PC-3 (cell line): ENCODE measurements at places on chromosomes 5 and 9. TPM values are rescaled to one million over a fixed set of nuclear protein-coding genes. Genes with fewer than 3 reads are reported as not detected.

- no peaks in the 10 kb centered on the region for H3K36me3 ChIP-seq
- H3K4me1 ChIP-seq = no peaks in the 10 kb centered on the region
- no peaks in the 10 kb centered on the region for H3K27me3 ChIP-seq
- H3K27ac ChIP-seq = no peak overlapping the region
- H3K4me3 ChIP-seq = no peak overlapping the region
These were observed 92.3 kb downstream of the SEMA5A start for GRCh38 chr5:9453480-9454011.

GRCh38 chr9:84823421-84824271 lies 154.1 kb downstream of the NTRK2 start:
- no peak for DNase-seq
- no peaks in the 10 kb centered on the region for H3K4me1 ChIP-seq
- H3K27me3 ChIP-seq = no peaks in the 10 kb centered on the region; the same call in 1 of the 2 replicates

ZNF346 gene
- total RNA-seq = 33.9 and 38.9 TPM in 2 replicates

DNA sequence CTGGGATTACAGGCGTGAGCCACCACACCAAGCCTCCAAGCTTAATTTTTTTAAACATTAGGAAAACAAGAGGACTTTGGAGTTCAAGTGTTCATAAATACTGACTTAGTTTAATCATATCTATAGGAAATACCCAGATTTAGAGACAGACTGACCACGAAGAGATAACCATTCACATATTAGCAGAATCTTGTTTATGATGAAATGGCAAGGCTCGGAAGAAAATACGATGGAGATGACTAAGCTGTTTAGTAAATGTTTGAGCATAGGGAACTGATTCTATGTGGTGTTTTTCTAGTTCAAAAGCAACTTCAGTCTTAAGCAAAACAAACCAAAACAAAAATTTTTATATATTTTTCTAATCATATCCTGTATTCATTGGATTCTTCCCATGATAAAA lies 13.5 kb upstream of the TUSC1 start:
- no peaks in the 10 kb centered on the region for H3K27me3 ChIP-seq
- H3K27ac ChIP-seq = no peak overlapping the region
- H3K4me1 ChIP-seq = no peaks in the 10 kb centered on the region
- DNase-seq = no peak

DNA sequence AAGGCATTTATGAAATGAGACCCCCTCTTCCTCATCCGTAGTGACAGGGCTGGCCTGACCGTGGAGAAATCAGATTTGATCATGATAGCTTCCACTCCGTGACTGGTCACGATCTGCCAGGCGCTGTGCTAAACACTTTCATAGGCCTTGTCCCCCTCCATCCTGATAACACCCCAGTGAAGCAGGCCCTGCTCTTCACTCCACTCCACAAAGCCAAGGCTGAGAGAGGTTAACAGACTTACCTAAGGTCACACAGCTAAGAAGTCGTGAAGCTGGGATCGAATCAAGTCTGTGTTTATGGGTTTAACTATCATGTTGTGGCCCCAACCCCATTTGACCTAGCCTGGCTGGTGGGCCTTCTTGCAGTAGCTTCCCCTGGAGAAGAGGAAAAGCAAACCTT lies 53.3 kb upstream of the IL17B start:
- H3K4me3 ChIP-seq = no peak overlapping the region
- DNase-seq = no peak
- H3K27ac ChIP-seq = no peak overlapping the region
- peaks cover 4% of the 10 kb centered on the region; the same call in 1 of the 2 replicates for H3K4me1 ChIP-seq
- H3K36me3 ChIP-seq = no peaks in the 10 kb centered on the region
- no peaks in the 10 kb centered on the region for H3K27me3 ChIP-seq

- H3K27me3 ChIP-seq = no peaks in the 10 kb centered on the region
- DNase-seq = no peak
- H3K27ac ChIP-seq = no peak overlapping the region
- no peaks in the 10 kb centered on the region for H3K36me3 ChIP-seq
These were observed 352.6 kb upstream of the SGCD start for GRCh38 chr5:155974369-155974768.

GRCh38 chr5:102921341-102922044 lies 166.4 kb downstream of the PAM start:
- H3K27me3 ChIP-seq = no peaks in the 10 kb centered on the region
- H3K27ac ChIP-seq = peak overlapping the region; percentile 83
- no peaks in the 10 kb centered on the region for H3K36me3 ChIP-seq
- H3K4me3 ChIP-seq = no peak overlapping the region

DNA sequence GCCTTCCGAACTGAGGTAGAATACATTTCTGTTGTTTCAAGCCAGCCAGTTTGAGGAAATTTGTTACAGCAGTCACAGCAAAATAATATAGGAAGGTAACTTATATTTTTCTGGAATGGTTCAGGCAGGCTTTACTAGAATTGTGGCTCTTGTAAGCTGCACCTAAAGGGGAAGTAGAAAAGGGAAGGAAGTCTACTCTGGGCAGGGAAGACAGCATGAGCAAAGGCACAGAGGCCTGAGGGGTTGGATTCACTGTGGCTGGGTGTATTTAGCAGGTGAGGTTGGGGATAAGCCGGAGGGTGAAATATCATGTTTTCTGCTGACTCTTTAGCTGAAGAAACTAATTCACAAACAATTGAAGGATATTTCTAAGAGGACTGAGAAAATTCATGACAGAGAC lies 183.5 kb downstream of the GAS1 start:
- no peak for DNase-seq
- H3K4me1 ChIP-seq = peaks cover 5% of the 10 kb centered on the region; the same call in 1 of the 2 replicates
- H3K36me3 ChIP-seq = no peaks in the 10 kb centered on the region
- H3K4me3 ChIP-seq = no peak overlapping the region

SMIM33 gene
- total RNA-seq = not detected in 2 replicates

LCN1 gene
- total RNA-seq = not detected in 2 replicates

TAF11L5 gene
- total RNA-seq = not detected in 2 replicates

CLIC3 gene
- total RNA-seq = 1.4 and 4.3 TPM in 2 replicates

- H3K27ac ChIP-seq = peak overlapping the region; percentile 33
- H3K4me1 ChIP-seq = peaks cover 12% of the 10 kb centered on the region
- H3K36me3 ChIP-seq = peaks cover 7% of the 10 kb centered on the region; the same call in 1 of the 2 replicates
- H3K27me3 ChIP-seq = no peaks in the 10 kb centered on the region
These were observed 22.9 kb downstream of the RGMB start for GRCh38 chr5:98796197-98796972.

DNA sequence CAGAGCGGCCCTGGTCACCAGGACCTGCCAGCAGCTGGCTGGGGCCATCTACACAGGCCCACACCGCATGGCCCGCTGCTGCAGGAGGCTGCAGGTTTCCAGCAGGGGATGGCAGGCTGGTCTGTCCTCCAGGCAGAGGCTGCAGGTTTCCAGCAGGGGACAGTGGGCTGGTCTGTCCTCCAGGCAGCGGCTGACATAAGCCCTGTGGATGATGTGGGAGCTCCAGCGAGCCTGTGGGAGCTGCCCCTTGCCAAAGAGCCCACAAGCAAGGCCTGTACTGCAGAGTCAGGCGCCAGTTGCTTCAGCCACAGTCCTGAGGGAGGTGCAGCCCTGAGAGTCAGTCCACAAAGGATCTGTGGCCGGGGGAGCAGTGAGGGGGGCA lies 18.5 kb downstream of the TPPP start:
- H3K27me3 ChIP-seq = no peaks in the 10 kb centered on the region
- H3K36me3 ChIP-seq = no peaks in the 10 kb centered on the region
- H3K27ac ChIP-seq = no peak overlapping the region
- DNase-seq = peak; percentile 25
- peaks cover 29% of the 10 kb centered on the region for H3K4me1 ChIP-seq

GRCh38 chr5:147400126-147400809 lies 109.6 kb downstream of the DPYSL3 start:
- no peaks in the 10 kb centered on the region for H3K36me3 ChIP-seq
- H3K4me1 ChIP-seq = peaks cover 17% of the 10 kb centered on the region
- DNase-seq = no peak
- no peaks in the 10 kb centered on the region for H3K27me3 ChIP-seq

DNA sequence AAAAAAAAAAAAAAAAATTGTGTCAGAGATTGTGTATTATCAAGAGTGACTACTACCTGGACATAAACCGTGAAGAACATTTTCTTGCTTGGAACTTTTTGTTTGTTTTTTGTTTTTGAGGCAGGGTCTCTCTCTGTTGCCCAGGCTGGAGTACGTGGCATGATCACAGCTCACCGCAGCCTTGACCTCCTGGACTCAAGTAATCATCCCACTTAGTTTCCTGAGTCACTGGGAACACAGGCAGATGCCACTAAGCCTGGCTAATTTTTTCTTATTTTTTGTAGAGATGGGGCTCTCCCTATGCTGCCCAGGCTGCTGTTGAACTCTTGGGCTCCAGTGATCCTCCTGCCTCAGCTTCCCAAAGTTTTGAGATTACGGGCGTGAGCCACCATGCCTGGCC lies 25.8 kb downstream of the DCP2 start:
- H3K4me1 ChIP-seq = peaks cover 46% of the 10 kb centered on the region
- no peak for DNase-seq
- H3K4me3 ChIP-seq = no peak overlapping the region
- H3K27ac ChIP-seq = no peak overlapping the region
- no peaks in the 10 kb centered on the region for H3K27me3 ChIP-seq
- H3K36me3 ChIP-seq = peaks cover 15% of the 10 kb centered on the region; the same call in 1 of the 2 replicates

DNA sequence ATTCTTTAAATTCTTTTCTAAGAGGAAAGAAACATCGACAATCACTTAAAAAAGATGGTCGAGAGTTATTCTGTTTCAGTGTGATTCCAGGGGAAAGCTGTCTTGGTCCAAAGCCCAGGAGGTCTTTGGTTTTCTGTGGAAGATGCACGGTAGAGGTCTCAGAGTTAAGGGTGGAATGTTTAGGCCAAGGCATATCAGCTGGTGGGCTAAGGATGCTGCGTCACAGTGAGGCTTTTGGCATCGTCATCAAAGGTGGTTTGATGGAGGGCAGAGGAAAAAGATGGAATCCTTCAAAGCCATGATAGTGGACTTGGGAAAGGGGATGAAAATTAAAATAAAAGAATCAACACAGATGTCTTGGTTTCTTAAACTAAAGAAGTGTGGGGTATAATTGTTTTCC lies 137.3 kb upstream of the ANKH start:
- no peaks in the 10 kb centered on the region for H3K27me3 ChIP-seq
- no peak for DNase-seq
- peak overlapping the region; percentile 16; the same call in 1 of the 2 replicates for H3K4me3 ChIP-seq
- H3K36me3 ChIP-seq = no peaks in the 10 kb centered on the region
- peak overlapping the region; percentile 69 for H3K27ac ChIP-seq

SLC6A3 gene
- total RNA-seq = not detected in 2 replicates

CNTNAP3 gene
- 26.3 and 38.0 TPM in 2 replicates for total RNA-seq

DNA sequence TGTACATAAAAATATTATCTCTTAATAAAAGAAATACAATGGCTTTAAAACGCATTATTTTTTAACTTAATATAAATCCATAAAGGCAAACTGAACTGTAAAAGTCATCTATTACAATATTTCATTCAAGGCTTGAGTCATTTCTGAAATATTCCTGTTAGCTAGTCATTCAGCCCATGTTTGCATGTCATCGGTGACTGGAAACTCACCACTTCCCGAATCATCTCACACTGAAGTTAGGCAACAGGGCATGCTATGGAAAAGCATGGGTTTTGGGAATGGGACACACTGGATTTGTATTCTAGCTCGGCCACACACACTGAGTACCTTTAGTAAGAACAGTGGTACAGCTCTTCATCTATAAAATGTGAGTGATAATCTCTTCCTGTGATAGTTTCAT lies 691.1 kb upstream of the C9orf72 start:
- peak overlapping the region; percentile 40 for H3K27ac ChIP-seq
- peaks cover 12% of the 10 kb centered on the region for H3K4me1 ChIP-seq
- H3K36me3 ChIP-seq = no peaks in the 10 kb centered on the region
- no peak overlapping the region for H3K4me3 ChIP-seq

DNA sequence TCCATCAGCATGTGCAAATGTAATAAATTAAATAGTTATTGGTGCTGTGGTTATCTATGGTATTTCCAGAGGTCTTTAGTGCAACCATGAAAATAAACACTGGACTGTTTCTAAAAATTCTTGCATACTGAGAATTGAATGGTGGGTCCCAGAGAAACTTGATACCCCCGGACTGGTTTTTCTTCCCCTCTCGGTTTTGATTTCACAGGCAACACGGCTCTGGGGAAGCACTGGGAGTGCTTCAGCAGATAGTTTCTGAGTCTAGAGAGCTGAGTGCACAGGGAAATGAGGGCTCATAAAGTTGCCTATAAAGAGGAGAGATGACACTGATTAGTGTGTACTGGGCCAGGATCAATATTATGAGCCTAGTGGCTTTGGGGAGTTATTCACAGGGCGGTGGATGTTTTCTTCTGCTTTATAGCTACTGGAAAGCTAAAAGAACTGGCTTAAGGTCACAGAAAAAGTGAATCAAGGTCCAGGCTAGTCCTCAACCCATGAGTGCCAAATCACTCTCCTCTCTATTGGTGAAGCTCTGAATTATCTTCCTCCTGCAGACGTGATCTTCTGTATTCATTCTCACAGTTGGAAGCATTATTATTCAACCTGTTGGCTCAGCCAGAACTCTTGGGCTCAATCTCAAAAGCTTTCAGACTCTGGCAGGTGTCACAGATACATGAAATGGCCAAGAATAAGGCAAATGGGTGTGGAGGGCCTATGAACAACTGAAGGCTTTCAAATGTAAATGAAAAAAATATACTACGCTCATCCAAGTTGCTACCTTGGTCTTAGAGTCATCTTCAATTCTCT lies 170.2 kb upstream of the HMHB1 start:
- peaks cover 24% of the 10 kb centered on the region for H3K4me1 ChIP-seq
- H3K4me3 ChIP-seq = no peak overlapping the region
- H3K27ac ChIP-seq = no peak overlapping the region
- no peaks in the 10 kb centered on the region for H3K27me3 ChIP-seq
- DNase-seq = no peak

APBA1 gene
- 0.06 and 0.07 TPM in 2 replicates for total RNA-seq

- H3K27me3 ChIP-seq = no peaks in the 10 kb centered on the region
- DNase-seq = no peak
- H3K36me3 ChIP-seq = no peaks in the 10 kb centered on the region
- no peak overlapping the region for H3K4me3 ChIP-seq
- no peak overlapping the region for H3K27ac ChIP-seq
- H3K4me1 ChIP-seq = no peaks in the 10 kb centered on the region
These were observed 60.7 kb upstream of the RPS23 start for GRCh38 chr5:82338771-82339373.

MEIKIN gene
- not detected in 2 replicates for total RNA-seq

RNF183 gene
- total RNA-seq = not detected in 2 replicates

GRCh38 chr5:84231433-84231832 lies 153.2 kb downstream of the EDIL3 start:
- peaks cover 7% of the 10 kb centered on the region for H3K4me1 ChIP-seq
- no peaks in the 10 kb centered on the region for H3K27me3 ChIP-seq
- no peak for DNase-seq
- no peaks in the 10 kb centered on the region for H3K36me3 ChIP-seq

GRCh38 chr5:38780945-38781344 lies 64.9 kb upstream of the OSMR start:
- no peaks in the 10 kb centered on the region for H3K27me3 ChIP-seq
- DNase-seq = peak; percentile 54
- no peak overlapping the region for H3K4me3 ChIP-seq
- peaks cover 41% of the 10 kb centered on the region for H3K4me1 ChIP-seq
- H3K27ac ChIP-seq = no peak overlapping the region

MTAP gene
- 33.7 and 34.7 TPM in 2 replicates for total RNA-seq

GRCh38 chr5:15601274-15601673 lies 101.3 kb downstream of the FBXL7 start:
- no peaks in the 10 kb centered on the region for H3K4me1 ChIP-seq
- DNase-seq = no peak
- H3K27me3 ChIP-seq = no peaks in the 10 kb centered on the region
- H3K4me3 ChIP-seq = no peak overlapping the region
- no peak overlapping the region for H3K27ac ChIP-seq

BAAT gene
- 0.07 TPM in 1 of 2 replicates, not detected in the other for total RNA-seq
